Right lung (tissue), 10 donors: ENCODE measurements at places on chromosomes 5 and 9.

- DNase-seq: no peak
These were observed 54.2 kb upstream of the PAM start for GRCh38 chr5:102700916-102701315.

DNA sequence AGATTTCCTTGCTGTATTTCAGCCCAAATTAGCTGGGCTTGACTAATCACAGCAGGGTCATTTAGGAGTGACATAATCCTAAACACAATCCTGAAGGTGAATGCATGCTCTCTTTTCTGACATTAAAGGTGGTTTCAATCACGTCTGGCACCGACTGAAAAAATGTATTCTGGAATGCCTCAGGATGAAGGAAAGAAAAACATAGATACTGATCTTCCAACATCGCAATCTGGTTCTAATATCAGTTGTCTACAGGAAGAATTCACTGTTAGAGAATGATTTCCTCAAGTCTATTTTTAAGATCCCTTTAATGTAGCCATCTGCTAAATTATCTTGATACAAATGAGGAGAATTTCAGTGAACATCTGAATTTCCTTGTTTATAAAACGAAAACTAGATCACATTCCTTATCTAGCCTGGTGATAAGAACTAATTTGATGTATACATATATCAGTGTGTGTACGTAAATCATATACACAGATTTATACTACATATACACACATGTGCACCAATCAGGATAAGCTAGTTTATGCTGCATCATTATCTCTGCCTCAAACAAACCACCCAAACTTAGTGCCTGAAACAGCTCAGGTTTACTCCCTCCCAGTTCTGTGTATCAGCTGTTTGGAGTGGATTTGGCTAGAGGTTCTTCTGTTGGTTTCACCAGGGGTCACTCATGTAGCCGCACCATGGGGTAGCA, 31.3 kb upstream of the TAS2R1 start:
- DNase-seq: no peak

- DNase-seq: no peak
These were observed 530.8 kb downstream of the SPATA31D1 start for GRCh38 chr9:82519332-82519731.

- no peak for DNase-seq
These were observed 10.8 kb downstream of the LCN9 start for GRCh38 chr9:135673941-135674340.

DNA sequence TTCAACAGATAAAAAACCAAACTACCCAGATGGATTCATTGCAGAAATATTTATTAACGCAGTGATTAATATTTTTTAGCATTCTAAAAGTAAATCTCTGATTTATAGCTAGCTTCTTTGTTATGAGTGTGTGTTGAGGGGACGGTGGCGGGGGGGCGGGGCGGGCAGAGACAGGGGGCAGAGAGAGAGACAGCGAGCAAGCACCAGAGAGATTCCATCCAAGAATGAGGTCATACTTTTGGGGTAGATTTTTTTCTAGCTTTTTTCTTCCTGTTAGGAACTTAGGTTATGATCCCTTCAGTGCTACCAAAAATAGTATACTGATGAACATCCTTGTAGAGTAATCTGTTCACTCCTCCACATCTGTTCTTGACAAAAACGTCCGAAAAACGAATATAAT, 500 bp upstream of the ZNF883 start:
- DNase-seq: peak; percentile 2

- no peak for DNase-seq
These were observed 19.9 kb downstream of the UGT3A1 start for GRCh38 chr5:35971186-35971877.

DNA sequence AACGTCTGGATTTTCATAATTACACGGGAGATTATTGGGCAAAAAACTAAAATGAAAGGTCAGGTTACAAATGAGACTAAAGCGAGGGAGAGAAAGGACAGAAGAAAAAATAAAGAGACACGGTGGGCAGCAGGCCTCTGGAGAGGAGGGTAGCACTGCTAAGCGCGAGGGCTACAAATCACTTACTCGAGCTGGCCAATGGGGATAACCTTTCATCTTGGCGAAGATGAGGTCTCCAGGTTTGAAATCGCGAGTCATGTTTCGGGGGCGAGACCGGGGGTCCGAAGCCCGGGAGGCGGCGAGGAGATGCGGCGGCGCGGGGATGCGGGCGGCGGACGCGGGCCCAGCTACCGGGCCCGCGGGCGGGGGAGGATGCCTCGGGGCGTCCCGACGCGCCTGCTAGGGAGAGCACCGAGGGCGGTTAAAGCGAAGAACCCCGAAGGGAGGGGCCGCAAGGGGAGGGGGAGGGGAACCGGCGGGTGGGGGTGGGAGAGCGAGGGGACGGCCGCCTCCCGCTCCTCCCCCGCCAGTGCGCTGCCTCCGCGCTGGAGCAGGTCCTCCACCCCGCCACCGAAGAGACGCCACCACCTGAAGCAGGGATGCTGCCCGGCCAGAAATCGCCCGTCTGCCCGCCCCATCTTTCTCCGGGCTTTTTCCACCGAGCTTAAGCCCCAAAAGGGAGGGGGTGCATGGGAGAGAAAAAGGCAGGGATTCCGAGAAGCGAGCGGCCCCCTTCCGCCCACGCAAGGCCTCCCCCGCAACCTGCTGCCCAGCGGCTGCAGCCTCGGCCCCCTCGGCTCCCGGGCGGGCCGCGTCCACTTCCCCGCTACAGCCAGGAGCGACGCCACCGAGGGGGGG, 610 bp downstream of the PSIP1 start:
- peak; percentile 20 for DNase-seq

GRCh38 chr9:77534376-77535057, 113.6 kb downstream of the GNA14 start:
- no peak for DNase-seq

DNA sequence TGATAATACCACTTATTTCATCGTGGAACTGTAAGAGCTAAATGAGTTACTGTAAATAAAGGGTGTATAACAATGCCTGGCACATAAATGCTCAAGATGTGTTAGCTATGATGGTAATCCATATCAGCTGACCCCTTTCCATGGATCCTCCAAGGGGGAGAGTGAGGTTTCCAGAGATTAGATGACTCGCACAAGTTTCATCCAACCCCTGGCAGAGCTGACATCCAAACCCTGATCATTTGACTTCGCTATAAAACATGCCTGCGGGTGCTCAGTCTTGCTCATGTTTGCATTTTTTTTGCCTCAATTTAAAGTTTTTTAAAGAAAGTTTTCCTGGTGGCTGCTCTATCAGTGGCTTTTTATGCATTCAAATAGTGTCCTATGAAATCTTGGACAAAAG, 145.7 kb upstream of the SMIM23 start:
- no peak for DNase-seq

- DNase-seq: no peak
These were observed 76.5 kb downstream of the DAP start for GRCh38 chr5:10684303-10685086.

DNA sequence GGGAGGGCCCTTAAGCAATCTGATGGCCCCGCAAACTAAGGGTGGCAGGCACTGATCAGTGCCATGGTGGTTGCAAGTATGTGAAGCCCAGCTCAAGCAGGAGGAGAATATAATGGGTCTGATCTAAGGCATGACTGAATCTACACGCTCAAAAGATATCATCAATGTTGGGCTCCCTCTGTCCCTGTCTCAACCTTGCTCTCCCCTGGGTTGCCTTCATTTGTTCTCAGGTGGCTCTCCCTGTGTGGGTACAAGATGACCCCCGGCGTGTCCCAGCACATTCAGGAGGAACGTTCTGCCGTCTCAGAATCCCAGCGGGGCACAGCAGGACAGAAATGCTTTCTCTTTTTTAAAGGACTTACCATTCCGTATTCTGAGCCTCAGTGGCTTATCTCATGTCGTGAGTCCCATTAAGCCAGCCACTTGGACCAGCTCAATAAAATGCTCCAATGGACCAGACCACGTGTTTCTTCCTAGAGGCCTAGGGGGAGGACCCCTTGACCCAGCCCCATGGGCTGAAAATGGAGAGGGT, 12.0 kb upstream of the RNF130 start:
- no peak for DNase-seq

- no peak for DNase-seq
These were observed 184.4 kb downstream of the CD180 start for GRCh38 chr5:67012171-67012570.

GRCh38 chr5:2579126-2579525, 172.4 kb downstream of the IRX2 start:
- no peak for DNase-seq

DNA sequence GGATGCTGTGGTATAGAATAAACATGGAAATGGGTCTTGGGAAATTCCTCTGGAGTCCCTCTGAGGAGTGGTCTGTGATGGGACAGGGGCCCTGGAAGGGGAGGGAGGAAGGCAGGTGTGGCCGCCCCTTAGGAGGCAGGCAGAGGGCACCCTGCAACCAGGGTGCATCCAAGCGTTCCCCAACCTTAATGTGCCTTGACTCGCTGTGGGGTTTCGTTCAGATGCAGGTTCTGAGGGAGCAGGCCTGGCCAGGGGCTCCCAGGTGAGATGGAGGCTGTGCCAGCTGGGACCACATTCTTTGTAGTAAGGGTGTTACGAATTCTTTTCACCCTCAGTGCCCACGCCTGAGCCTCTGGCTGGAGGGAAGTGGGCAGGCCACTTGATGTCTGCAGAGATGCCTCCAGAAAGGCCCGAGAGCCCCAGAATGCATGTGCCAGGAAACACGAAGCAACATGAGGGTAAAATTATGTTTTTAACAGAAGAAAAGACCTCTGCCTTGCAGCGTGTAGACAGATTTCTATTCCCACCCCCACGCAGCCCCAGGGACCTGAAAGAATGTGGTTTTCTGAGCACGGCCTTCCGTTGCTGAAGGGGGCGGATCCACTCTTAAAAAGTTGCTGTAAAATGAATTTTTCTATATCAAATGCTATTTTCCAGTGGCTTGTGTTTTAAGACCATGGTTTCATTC, 150.4 kb upstream of the IER5L start:
- no peak for DNase-seq

GRCh38 chr5:21711866-21712758, 1141.0 kb downstream of the CDH12 start:
- DNase-seq: peak; percentile 11

DNA sequence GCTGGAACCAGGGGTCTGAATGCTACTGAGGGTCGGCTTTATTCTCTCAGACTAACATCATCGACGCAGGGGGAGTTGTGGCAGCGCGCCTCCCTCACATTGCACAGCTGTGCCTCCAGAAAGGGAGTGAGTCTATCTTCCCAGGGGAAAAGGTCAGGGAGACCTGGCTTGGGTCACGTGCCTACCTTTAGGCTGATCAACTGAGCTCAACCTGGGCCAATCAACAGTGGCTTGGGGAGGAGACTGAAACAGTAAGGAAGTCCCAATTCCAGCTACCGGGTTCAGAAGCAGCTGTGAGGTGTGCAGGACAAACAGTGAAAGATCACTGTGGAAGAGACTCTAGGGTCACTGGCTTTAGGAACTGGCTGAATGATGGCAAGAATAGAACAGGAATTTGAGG, 14.3 kb downstream of the SNX30 start:
- DNase-seq: no peak

DNA sequence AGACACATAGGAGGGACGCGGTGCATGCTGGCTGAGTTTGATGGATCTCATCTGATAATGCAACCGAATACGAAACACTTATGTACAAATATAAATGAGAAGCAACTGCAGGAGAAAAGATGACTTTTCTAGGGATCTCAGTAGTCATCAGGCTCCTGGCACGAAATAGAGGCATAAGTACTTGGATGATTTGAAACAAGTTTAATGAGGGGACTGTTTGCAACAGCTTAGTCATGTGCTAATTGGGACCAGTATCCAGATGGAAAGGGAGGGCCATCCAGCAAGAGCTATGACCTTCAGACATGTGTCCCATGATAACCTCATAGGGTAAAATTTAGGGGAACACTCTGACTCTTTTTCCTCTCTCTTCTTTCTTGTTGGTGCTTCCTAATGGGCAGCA, 123.0 kb downstream of the EGFLAM start:
- no peak for DNase-seq

DNA sequence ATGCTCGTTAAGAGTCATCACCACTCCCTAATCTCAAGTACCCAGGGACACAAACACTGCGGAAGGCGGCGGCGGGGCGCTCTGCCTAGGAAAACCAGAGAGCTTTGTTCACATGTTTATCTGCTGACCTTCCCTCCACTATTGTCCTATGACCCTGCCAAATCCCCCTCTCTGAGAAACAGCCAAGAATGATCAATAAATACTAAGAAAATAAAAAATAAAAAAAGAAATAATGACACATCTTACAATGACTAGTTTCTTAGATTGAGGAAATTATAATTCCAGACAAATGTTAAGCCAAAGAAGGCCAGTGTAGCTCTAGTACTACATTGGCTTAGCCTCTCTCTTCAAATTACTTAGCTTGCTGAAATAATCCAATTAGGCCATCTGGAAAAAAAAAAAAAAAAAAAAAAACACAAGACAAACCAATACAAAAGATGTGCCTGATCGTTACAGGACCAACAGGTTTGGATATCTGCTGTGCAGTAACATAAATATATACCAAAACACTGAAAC, 58.0 kb downstream of the ANXA2R start:
- no peak for DNase-seq

DNA sequence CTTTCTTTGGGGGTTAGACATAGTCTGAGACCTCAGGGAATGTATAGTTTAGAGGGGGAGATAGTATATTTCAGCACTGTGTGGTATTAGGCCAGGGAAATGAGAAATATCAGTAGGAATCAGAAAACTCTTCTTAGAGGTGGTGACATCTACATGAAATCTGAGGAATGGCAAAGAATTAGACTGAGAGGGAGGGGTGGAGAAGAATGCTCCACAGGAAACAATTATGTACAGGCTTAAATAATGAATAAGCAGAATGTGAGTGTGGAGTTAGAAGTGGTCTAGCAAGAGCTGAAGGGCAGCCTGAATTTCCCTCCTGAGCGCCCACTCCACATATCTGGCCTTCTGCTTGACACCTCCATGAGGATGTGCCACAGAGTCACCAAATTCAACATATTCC, 3.6 kb upstream of the MACIR start:
- DNase-seq: no peak

DNA sequence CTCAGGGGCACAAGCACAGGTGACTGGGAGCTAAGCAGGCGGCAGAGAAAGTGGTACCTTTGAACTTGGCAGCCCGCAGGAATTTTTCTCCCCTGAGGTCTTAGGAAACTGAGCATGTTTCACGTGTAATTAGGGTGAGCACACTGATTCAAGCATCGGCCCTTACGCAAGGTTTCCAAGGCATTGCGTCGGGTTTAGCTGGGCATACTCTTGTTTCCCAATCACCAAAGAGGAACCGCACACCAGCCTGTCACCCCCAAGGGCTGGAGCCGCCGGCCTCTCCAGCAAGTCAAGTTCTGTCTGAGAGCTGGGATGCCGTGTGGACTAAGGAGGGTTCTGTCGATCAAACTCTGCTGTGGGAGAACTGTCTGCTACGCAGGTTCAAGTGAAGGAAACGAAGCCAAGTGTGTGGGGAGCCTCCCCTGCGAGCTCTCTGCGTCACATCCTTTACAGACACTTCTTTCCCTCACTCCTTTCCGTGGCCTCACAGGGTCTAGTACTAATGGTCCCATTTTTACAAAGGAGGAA, 53.0 kb downstream of the ERGIC1 start:
- peak; percentile 64 for DNase-seq

GRCh38 chr5:132410451-132411303, 41.2 kb downstream of the SLC22A5 start:
- peak; percentile 85 for DNase-seq
